ENCODE measurements at places on chromosomes 12 and 14.

DNA sequence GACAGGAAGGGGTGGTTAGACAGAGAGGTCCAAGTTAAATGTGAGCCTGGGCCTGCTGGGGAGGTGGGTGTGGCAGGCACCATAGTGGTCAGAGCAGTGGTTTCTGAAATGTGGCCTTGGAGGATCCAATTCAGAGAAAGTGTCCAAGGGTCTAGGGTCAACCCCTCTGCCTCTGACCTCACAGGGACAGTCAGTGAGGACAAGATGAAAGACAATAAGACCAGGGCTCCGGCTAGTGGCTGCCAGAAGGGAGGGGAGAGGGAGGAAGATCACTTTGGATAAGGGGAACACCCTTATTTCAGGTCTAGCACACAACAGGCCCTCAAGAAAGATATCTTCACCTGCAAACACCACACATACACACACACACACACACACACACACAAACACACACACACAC lies 335.1 kb downstream of the MED13L start:
- DNase-seq: no peak

DNA sequence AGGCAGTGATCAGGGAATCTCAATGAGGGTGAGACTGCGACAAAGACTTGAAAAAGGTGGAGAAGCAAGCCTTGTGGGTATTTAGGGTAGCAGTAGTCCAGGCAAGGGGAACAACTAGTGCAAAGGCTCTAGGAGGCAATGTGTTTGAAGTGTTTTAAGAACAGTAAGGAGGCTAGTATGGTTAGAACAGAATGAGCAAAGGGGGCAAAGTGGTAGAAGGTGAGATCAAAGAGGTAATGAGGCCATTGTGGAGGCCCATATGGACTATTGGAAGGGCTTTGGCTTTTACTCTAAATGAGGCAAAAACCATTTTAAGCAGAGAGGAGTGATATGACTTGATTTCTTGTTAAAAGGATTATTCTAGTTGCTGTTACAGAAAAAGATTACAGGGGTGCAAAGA lies 16.8 kb downstream of the HIF1A start:
- no peak for DNase-seq

GRCh38 chr12:46266382-46266791 lies 2.5 kb downstream of the SLC38A1 start:
- DNase-seq: peak; percentile 59

DNA sequence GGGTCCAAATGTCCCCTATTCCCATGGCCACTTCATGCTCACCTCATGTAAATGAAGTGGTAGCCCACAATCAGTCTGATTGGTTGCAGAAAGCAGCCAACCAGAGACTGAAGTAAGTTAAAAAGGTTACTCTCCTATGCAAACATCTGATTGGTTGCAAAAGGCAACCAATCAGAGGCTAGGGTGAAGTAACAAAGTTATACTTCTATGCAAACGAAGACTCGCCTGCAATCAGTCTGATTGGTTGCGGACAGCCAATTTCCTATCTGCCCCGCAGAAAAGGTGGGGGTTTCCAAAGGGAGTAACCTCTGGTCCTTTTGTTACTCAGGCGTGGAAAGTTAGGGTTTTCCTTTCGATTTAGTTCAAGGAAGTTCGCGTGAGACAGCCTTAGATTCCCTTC lies 208.1 kb upstream of the NEDD1 start:
- no peak for DNase-seq

- no peak for DNase-seq
Observed at GRCh38 chr12:95203487-95204030, 13.7 kb downstream of the FGD6 start.

GRCh38 chr14:98328496-98328895 lies 943.5 kb downstream of the BCL11B start:
- no peak for DNase-seq

DNA sequence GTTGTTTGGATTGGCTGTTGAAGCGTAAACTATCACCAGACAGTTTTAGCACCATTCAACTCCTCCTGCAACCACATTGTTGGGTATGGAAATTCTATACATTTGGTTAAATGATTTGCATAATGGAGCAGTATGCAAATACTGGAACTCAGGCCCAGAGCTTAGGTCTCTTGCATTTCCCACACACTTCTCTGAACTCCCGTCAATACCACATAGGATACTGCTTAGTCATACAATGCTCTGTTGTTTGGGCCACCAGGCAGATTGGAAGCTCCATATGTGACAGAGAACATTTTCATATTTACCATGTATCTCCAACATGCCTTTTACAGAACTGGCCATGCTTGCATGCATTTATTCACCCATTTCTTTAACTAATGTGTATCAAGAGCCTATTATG lies 78.0 kb downstream of the IFNG start:
- no peak for DNase-seq

DNA sequence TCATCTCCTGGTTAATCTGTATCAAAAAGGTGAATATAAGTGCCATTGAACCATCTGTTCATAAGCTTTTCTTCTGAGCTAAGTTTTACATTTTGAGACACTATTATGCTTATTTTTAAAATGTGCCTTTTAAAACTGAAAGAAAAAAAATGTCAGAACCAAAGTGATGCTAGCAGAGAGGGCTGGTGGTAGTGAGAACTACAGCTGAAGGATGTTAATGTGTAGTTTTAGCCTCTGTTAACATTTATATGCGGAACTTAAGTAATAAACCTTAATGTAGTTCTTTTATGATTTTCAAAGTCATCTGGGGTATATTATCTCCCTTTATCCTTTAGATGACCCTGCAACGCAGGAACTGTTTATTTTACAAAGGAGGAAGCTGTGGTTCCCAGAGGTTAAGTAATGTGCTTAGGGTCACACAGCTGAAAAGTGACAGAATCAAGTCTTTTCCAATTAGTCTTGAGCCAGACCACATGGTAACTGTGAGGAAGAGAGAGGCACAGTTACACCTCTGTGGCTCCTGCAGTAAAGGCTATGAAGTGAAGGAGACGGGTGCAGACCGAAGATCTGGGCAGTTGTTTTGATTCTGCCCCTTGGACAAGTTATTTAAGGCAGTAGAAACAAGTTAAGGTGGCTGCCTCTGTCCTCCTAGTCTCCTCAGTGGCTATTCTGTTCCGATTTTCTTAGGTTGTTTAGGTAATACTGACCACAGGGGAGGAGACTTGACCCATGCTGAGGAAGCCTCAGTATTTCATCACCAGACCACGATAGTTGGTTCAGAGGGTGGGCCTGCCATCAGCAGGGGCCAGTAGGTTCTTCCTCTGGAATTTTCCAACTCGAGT lies 23.9 kb downstream of the GNG2 start:
- no peak for DNase-seq

DNA sequence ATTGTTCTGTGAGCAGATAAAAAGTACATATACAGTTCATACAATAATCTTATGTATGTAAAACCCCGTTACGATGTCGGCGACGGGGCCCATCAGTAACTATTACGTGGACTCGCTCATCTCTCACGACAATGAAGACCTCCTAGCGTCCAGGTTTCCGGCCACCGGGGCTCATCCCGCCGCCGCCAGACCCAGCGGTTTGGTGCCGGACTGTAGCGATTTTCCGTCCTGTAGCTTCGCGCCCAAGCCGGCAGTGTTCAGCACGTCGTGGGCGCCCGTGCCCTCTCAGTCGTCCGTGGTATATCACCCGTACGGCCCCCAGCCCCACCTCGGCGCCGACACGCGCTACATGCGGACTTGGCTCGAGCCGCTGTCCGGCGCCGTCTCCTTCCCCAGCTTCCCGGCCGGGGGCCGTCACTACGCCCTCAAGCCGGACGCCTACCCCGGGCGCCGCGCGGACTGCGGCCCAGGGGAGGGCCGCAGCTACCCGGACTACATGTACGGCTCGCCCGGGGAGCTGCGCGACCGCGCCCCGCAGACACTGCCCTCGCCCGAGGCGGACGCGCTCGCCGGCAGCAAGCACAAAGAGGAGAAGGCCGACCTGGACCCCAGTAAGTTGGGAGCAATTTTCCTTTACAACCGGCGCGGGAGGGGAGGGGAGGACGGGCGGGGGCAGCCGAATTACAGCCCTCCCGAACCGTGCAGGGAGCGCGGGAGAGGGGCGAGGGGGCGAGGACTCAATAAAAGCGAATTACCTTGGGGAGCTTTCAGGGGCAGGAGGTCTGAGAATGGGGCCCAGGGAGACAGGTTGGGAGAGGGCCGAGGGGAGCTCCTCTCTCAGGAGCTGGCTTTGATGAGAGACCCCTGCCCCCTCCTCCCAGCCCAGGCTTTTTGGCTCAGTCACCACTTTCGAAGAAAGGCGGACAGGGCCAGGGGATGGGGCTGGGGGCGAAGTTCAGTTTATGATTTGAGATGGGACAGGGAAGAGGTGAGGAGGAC lies at the start of gene HOXC9:
Gene HOXC9, plus strand, starts transcription at position 46 of the 999 bp plus-strand sequence. Its CDS starts 28 bp downstream, at position 74.
- DNase-seq: no peak

DNA sequence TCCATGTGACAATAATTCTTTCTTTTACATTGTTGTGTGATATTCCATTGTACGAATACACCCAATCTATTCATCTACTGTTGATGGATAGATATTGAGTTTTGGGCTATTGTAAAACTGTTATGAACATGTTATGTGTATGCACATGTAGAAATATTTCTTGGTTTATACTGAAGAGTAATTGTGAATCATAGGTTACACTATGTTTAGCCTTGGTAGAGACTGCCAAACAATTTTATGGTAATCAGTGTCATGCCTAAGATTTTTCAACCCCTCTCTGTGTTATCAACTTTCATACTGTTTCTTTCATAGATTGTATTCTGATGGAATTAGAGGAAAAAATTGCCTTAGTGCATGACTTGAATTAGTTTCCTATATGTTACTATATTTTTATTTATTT lies 39.5 kb downstream of the FRMD6 start:
- DNase-seq: no peak

- DNase-seq: no peak
Observed at GRCh38 chr12:3107071-3107583, 29.9 kb downstream of the TSPAN9 start.

- DNase-seq: no peak
Observed at GRCh38 chr12:2341051-2341751, 288.4 kb downstream of the CACNA1C start.

- no peak for DNase-seq
Observed at GRCh38 chr12:13436182-13436581, 239.7 kb downstream of the EMP1 start.
